ENCODE measurements at places on chromosomes 13 and 19.

GRCh38 chr13:107884564-107884963, 330.8 kb downstream of the LIG4 start:
- DNase-seq, result no peak

DNA sequence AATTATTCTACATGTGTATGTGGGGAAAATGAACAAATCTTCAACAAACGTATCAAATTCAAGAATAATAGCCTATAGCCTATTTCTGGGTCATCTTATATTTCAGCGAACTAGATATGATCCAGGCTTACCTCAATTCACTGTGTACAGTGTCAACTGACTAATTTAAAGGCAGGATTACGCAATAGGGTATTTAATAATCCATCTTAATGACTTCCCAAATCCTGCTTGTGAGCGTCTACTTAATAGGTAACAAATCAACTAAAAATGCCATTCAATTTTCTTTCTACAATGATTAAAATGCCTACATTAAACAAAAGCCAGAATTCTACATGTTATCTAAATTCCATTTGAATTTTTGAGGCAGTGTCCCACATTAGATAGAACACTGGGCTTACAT, 67.0 kb downstream of the USP12 start:
- DNase-seq, result no peak

- no peak for DNase-seq
Observed at GRCh38 chr19:13995017-13995728, 10.9 kb downstream of the RFX1 start.

DNA sequence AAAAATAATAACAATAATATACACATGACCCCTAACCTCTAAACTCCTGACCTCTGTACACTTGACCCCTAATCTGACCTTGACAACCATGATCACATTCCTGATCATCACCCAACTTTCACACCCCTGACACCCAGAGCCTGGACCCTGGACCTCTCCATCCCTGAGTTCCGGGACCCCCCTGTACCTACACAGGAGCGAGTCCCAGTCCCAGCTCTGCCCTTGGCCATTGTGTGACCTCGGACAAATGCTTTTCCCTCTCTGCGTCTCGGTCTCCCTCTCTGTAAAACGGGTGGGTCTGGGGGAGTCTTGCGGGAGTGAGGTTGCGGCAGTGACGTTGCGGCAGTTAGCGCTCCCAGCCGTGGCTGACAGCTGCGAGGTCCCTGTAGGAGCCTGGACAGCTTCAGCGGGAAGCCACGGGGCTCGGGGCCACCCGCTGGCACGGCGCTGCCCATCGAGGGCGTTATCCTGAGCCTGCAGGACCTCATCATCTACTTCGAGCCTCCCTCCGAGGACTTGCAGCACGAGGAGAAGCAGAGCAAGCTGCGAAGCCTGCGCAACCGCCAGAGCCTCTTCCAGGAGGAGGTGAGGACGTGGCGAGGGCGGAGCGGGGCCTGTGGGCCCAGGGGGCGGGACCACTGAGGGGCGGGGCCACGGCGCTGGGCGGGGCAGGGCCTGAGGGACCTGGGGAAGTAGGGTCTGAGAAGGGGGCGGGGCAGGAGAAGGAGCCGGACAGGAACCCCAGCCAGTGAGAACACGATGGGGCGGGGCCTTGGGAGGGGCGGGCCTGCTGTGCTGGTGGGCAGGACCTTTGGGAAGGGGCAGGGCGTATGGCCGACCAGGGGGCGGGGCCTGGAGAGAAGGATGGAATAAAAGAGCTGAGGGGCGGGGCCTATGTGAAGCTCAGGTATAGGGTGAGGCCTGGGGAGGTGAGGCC, 19.2 kb downstream of the RYR1 start:
- DNase-seq, result no peak

DNA sequence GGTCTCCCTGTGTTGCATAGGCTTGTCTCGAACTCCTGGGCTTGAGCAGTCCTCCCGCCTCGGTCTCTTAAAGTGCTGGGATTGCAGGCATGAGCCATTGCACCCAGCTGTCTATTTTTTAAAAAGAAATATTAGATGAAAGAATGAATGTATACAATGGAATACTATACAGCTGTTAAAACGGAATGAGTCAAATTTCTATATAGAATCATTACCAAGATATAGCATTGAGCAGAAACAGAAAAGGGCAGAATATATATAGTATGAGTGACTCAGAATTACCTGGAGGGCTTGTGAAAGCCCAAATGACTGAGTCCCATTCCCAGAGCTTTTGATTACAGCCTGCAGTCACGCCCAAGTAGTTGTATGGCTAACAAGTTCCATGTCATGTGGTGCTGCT, 4.4 kb downstream of the DACT3 start:
- no peak for DNase-seq

DNA sequence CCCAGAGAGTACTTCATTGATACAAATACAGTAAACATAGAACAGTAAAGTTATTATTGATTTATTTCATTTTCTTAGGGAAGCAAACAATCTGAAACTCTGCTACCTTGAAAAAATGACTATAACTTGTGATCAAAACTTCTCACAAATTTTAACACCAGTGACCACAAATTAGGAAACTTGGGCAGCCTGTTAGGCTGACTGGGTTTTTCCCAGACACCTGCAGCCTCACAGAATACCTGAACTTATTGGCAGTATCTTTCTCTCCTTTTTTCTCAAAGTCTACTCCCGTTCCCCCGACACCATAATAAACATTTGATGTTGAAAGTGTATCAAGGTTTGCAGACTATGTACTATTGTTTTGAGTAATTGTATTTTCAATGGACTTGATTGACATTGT, 360.5 kb downstream of the LMO7 start:
- DNase-seq, result no peak

GRCh38 chr19:47331931-47332547, at the start of gene C5AR2:
C5AR2 (plus strand) TSS chr19:47332175; CDS start chr19:47340800, 8,625 bp downstream.
- no peak for DNase-seq

DNA sequence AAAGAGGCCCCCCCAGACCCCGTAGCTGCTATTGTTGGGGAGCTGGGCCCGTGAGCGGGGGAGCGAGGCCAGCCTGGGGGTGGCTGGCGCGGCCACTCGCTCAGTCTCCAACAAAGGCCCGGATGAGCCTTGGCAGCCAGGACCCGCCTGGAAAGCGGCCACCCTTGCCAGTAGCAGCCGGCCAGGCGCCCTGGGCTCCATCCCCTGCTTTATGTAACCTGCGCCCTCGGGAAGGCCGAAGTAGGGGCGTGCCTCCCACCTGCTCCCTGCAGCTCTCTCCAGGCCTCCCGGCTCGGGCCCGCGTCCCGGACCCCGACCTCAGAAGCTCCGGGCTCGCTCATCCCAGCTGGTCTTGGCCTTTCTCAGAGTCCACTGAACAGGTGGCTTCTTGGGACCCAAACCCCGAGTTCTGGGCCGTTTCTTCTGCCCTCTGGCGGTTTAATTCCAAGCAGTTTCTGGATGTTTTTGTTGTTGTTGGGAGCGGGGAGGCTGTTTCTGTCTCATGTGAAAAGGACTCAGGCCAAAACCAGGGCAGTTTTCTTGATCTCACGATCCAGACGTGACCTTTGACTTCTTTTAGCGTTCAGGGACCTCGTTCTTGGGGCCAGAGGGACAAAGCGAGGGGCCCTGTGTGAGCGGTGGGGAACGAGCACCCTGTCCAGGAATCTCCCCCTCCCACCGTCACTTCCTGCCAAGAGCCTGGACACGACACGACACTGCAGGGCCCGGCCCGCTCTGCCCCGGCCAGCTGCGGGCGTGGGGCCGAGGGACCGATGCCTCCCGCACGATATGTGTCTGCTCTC, 1.2 kb downstream of the CDC34 start:
- DNase-seq, result no peak

- DNase-seq, result no peak
Observed at GRCh38 chr13:27969082-27969865, at the start of gene CDX2. CDX2 (minus strand) TSS chr13:27969315; CDS start chr13:27969006, 309 bp downstream.

GRCh38 chr19:19113040-19113626, 25.1 kb downstream of the TMEM161A start:
- DNase-seq, result no peak

GRCh38 chr13:20566468-20566897, 474 bp upstream of the IFT88 start:
- no peak for DNase-seq

DNA sequence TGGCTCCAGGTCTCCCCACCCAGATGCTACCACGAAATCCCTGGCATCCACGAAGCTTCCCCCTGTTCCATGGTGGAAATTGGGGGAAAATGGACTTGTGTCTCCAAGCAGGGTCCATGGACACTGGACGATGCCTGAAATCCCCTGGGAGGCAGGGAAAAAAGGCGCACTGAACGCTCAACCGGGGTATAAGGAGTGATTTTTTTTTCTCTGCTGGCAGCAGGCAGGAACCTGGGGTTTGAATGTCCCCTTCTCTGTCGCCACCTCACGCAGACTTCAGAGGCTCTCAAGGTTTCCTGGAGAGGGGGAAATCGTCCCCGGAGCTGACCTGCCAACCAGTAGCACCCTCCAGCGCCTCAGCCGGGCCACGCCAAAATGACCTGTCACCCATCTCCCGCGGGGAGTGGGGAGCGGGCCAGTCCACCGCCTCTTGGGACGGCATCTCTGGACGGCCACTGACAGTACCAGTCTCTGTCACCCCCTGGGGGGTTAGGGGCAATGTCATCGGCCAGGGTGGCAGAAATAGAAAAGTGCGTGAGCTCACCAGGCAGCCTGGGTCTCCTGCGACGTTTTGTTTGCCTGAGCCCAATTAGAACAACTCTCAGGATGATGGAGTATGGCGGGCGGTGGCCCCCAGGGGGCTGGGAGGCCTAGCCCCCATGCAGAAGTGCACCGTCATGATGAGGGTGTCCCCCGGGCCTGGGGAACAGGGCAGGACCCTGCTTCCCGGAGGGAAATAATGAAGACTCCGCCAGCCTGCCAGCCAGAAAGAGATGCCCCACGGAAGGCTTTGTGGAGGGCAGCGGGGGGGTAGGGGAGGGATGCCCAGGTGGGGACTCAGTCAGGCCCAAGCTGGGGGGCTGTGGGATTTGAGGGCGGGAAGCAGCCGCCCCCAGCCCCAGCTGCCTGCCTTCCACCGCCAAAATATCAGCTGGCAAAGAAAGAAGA, 2.6 kb downstream of the PTPRS start:
- no peak for DNase-seq

DNA sequence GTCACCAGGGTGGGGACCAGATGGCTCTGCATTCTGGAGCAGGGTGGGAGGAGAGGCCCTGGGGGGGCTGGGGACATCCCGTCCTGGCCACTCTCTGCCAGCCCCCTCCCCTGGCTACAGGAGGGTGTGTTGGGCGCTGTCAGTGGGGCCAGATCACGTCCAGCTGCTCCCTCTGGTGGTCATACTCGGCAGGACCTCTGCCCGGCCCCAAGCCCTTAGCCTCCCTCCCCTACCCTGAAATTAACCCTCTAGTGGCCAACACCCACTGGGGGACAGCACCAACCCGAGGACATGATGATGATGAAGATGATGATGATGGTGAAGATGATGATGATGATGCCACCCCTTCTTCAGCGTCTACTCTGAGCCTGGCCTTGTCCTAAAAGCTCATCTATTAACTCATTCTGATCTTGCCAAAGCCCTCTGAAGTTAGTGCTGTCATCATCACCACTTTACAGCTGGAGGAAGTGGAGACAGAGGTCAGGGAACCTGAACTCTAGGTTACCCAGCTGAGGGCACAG, 590 bp upstream of the LGI4 start:
- DNase-seq, result no peak

- DNase-seq, result no peak
Observed at GRCh38 chr19:29293292-29293691, 80.3 kb upstream of the UQCRFS1 start.

DNA sequence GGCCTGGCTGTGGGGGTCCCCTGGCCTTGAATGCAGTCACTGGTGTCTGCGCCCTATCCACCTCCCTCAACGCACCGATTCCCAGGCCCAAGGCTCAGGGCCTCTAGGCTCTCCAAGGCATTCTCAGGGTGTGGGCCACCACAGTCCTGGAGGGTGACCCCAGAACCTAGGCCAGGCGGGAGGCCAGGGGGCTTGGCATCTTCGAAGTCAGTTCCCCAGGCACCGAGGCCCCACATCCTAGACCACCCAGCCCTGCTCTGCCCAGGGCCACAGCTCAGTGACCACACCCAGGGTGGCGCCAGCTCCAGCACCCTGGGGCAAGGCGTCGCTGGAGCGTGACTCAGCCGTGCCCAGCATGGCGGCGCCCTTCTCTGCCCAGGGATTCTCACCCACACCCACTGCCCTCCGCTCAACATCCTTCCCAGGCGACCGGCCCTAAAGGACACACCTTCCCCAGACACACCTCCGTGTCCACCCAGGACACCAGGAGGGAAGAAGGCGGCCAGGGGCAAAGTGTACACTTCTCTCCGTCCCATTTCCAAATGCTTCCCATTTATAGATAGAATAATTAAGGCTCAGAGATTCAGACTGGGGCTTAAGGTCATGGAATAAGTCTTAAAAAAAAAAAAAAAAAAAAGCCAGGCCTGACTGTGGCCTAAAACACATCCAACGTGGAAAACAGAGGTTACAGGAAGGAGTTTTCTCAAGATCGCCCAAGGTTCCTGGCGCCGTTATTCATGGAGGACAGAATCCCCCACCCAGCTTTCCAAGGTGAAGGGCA, 36.4 kb upstream of the NANOS3 start:
- no peak for DNase-seq

- DNase-seq, result no peak
Observed at GRCh38 chr19:35267353-35267817, 1.4 kb upstream of the USF2 start.

DNA sequence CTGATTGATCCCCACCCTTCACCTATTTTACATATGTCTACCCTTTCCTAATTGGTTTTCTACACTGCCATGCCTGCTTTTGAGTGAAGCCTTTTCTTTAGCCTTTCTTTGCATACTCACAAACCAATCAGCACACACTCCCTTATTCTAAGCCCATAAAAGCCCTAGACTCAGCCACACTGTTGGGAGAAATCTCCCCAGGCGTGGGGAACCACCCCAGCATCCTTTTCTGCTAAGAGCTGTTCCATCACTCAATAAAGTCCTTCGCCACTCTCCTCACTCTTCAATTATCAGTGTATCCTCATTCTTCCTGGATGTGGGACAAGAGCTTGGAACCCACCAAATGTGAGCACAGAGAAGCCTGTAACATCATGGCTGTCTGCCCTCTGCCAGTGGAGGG, 343.6 kb downstream of the SLITRK1 start:
- no peak for DNase-seq

DNA sequence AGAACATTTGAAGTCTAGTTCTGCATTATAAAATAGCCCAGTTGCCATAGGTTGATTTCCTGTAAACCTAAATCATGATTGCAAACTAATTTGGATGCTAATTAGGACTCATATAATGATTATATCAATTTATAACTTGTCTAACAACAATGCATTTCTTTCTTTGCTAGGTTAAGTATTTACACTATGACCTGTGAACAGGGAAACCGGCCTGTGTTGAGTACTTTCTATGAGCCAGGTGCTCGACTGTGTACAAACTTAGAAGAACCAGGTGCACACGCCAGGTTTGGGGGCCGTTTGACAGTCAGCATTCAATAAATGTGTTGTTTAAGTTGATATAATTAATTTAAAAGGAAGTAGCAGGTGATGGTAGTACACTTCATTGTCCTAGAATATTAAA, 203.1 kb downstream of the TM9SF2 start:
- no peak for DNase-seq
